ENCODE measurements at places on chromosomes 11 and 22. TPM values are rescaled to one million over a fixed set of nuclear protein-coding genes. Genes with fewer than 3 reads are reported as not detected.

The KBTBD3 gene
- 4.8 TPM for total RNA-seq

The RIBC2 gene
- 3.0 TPM for total RNA-seq

The GRK3 gene
- total RNA-seq = not detected

The HBB gene
- not detected for total RNA-seq

The PATE1 gene
- total RNA-seq = not detected

The PDGFB gene
- not detected for total RNA-seq

The KCNQ1OT1 gene
- total RNA-seq = 0.44 TPM

The SNX19 gene
- 44.2 TPM for total RNA-seq

The ZBED4 gene
- 8.6 TPM for total RNA-seq

The TEX12 gene
- total RNA-seq = not detected

The KCNC1 gene
- total RNA-seq = not detected

The PIK3IP1 gene
- total RNA-seq = 9.3 TPM

The PLAAT5 gene
- not detected for total RNA-seq

The CASP5 gene
- not detected for total RNA-seq

The ACTN3 gene
- not detected for total RNA-seq

The SLC22A9 gene
- total RNA-seq = not detected

The OR51B2 gene
- not detected for total RNA-seq

The MICAL2 gene
- 219 TPM for total RNA-seq

All from HFFc6 (cell line).